NCI-H2227 treated with DMSO at 0.1 percent for 48 hours (cell line): ENCODE measurements at places on chromosomes 7 and 10.

DNA sequence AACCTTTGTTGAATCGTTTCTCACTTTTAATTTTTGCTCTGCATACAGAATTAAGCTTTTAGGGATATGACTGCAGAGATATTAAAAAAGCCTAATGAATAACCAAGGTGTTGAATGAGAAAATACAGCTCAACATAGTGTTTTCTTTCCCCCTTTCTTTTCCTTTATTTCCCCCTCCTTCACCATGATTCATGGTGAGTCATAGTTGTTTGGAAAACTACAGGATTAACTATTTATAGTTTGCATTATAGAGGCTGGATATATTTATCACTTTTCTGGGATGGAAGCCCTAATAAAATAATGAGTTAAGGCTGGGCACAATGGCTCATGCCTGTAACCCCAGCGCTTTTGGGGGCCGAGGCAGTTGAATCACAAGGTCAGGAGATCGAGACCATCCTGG lies 115.0 kb downstream of the DNAJB9 start:
- no peak for DNase-seq

GRCh38 chr7:122306320-122307227 lies 2.0 kb upstream of the FEZF1 start:
- no peak for DNase-seq

DNA sequence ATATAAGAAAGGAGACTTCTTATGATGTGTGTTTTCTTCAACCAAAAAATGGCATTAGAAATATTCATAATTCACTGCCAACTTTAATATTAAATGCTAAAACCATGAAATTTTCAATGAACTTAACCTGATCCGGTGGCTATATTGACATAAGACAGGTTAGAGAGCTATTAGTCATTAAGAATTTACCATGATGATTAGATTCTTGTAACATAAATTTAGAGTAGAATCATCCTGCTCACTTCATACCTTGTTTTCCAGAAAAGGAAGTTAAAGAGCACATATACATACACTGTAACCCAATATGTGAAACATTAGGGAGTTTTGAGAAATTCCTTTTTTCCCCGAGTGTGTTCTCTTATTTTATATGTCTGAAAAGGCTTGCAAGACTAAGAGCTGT lies 430.3 kb upstream of the SEMA3A start:
- no peak for DNase-seq

DNA sequence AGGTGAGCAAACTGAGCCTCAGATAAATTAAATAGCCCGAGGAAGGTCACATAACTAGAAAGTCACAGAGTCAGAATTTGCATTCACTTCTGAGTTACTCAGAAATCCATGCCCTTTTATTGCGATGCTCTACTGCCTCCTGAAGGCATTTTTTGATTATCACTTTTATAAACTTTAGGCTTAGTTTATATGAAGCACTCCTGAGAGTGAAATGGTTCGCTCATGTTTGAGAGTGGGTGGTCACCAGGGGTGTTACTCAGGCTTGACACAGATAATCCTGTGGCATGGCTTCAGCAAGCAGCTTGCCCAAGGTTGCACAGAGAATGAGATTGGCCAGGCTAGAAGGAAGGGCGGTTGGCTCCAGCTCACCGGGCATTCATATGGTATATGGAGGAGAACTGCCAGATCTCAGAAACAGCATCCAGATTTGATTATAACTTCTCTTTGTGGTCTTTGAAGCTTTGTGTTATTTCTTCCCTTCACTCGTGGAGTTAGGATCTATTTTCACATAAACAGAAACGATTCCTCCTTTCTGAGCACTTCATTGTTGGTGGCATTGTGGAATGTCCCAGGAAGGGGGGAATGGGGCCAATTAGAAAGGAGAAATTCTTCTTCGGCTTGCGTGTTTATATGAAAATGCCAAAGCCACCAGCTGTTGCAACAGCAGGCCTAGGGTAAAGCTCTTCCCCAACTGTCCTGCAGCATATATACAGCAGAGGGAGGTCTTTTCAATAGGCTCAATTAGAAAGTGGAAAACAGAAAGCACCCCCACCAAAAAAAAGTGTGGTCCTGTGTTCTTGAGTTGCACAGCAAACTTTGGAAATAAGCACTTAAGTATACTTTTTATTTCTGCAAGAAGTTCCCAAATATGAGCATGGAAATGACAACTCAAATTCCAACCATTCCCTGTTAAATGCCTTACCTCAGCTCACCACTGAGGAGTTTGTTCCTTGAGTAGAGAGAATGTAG lies 628.8 kb downstream of the SUGCT start:
- DNase-seq: no peak

DNA sequence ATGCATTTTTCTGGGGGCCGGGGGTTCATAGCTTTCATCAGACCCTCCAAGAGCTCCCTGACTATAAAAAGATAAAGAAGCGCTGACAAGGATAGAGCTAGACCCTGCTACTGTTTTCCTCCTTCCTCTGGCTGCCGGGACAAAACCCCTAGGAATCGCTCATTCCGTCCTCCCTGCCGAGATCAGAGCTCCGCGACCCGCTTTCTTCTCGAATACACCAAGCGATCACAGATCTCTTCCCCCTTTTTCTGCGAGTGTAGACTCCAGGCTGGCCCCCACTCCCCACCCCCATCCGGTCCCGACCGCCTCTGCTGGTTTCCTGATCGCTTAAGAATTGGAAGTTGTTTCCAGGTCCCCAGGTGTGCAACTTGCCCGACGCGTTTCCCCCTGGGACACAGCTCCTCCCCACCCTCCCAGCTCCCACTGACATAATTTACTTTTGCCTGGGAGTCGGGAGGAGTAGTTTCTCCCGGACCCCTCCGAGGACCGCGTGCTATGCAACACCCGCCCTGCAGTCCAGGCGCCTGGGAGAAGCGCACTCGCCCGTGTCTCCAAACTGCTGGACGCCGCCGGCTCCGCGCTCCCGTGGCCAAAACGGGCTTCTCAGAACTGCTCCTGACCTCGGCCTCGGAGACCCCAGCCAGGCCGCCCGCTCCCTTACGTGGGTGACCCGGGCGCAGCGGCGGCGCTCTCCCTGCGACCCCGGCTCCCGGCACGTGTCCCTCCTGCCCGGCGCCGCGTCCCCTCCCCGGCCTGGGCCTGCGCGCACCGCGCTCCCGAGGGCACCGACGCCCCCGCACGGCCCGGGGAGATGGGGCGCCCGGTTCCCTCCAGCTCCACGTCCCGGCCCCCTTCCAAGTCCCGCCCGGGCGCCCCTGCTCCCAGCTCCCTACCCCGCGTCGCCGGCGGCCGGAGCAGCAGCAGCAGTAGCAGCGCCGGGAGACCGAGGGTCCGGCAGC lies 552 bp downstream of the IL15RA start:
- DNase-seq: no peak

- no peak for DNase-seq
These were observed 24.7 kb upstream of the GPAM start for GRCh38 chr10:112208292-112208691.

DNA sequence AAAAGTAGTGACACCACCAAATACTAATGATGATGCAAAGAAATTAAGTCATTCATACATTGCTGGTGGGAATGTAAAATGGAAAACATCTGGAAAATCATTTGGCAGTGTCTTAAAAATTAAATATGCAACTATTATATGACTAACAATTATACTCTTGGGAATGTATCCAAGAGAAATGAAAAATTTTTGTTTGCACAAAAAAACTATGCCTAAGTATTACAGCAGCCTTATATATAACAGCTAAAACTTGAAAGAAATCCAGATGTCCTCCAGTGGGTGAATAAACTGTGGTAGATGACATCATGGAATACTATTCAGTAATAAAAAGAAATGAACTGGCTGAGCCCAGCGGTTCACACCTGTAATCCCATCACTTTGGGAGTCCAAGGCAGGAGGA lies 132.0 kb downstream of the NEBL start:
- no peak for DNase-seq

DNA sequence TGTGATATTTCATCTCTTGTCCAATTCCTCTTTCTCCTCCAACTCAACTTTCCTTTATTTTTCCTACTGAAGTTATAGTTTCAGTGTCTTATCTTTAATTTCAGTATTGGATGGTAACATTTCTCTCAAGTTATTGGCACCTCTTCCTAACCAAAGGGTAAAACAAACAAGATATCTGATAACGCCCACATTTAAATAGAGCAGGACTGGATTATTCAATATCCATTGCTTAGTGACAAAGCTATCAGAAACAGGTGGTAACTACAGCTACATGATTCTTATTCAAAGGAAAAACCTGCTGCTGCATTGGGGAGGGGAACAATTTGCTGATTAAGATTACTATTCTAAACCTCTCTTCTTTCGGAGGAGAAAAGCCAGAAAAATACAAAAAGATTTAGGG lies 87.8 kb downstream of the TAF3 start:
- DNase-seq: no peak

DNA sequence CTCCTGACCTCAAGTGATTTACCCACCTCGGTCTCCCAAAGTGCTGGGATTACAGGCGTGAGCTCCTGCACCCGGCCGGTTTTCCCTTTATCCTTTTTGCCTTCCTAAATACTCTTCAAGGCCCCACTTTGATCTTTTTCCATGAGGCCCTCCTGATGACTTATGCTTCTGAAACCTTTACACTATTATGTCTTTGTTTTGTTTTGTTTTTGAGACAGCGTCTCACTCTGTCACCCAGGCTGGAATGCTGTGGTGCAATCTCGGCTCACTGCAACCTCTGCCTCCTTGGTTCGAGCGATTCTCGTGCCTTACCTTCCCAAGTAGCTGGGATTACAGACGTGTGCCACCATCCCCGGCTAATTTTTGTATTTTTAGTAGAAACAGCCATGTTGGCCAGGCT lies 3.8 kb downstream of the STMP1 start:
- no peak for DNase-seq
